ENCODE measurements at places on chromosomes 12 and 14.

DNA sequence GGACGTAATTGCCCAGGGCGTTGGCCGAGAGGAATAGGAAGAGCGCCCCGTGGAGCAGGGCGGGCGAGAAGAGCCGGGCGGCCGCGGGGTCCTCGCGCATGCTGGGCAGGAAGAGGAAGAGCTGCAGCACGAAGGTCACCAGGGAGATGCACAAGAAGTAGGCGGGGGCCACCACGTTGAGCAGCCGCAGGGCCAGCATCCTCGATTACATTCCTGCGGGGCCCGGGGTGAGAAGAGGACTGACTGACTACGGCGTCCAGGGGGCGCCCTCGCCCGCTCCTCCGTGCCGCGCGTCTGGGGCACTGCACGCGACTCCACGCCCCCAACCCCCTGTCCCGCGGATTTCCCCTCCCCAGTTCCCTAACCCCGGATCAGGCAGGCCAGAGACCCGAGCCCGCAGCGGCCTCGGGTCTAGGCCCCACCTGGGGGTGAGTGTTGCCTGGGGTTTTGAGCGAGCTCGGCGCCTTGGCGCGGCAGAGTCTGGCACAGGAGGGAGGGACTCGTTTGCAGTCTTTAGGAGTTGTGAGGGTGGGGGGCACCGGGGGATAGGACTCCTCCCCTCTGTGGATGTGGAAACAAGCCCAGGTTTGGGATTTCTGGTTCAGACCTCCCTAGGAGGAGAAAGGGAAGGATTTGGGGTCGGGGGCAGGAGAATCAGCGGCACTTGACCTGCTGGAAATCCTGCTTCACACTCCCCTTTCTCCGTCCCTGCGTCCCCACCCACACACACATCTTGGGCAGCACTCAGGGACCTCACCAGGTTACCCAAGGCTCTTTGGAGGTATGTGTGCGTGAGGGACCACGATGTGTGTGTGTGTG lies 1.8 kb downstream of the ZDHHC22 start:
- peak; percentile 44 for DNase-seq

DNA sequence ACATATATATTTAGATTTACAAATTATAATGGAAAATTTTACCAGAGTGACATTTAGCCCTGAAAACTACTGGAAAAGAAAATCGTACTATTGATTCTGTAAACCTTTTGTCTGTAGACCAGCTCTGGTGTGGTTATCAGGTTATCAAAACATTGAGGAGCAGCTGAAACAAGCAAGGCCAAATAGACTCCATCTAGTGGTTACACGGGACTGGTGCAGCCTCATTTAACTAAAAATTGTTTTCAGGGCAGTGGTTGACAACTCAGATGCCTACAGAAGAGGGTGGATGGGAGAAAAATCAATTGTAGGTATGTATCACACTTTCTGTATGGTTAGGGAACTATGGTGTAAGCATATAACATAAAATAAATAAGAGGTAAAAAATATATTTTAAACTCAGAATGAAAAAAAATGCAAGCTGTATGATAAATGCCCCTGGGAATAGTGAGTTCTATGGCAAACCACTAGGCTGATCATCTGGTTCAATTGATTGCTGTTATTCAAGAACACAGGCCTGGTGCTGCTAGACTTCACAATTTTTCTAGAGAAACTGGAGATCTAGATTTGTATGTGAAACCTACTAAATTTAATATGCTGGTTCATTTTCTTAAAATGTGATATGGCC lies 51.2 kb downstream of the ACSS3 start:
- peak; percentile 43 for DNase-seq

GRCh38 chr12:45575823-45576475 lies 153.6 kb upstream of the ARID2 start:
- no peak for DNase-seq

GRCh38 chr12:22687361-22688076 lies 62.5 kb downstream of the ETNK1 start:
- peak; percentile 63 for DNase-seq

- DNase-seq: no peak
Measured at GRCh38 chr12:83473408-83474095, 786.8 kb downstream of the TMTC2 start.

- DNase-seq: no peak
Measured at GRCh38 chr12:116672010-116672409, 65.9 kb downstream of the SPRING1 start.

DNA sequence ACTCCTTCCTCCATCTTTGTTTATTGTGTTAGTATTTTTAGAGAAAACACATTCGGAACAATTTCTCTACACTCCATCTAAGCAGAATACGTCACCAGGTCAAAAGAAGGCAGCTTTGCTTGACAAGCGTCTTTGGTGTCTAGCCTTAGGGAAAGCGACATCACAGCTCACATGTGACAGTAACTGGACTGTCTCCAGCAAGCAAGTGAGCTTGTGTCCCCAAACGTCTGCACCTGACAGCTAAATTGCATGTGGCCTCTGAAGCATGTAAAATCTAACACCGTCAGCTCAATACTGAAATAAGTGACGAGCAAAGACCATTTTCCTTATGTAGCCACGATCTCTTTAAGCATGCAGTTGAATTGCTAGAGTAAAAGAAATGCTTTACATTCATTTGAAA lies 509.8 kb downstream of the GLT1D1 start:
- no peak for DNase-seq

DNA sequence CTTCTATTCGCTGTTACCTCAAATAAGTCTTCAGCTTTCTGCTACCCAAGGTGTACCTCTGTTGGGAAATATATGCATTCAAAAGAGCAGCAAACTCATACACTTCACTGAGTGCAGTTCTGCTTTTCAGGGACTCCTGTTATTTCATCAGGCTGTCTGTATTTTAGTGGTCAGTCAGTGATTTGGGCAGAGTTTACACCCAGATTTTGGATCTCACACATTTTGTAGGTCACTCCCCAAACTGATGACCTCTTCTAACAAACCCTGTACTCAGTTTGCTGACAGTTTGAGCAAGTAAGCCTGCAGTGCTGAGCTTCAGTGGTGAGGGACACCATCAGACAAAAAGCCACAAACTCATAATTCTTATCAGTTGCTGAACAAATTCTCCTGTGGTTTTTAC lies 8.2 kb upstream of the WASHC4 start:
- no peak for DNase-seq

DNA sequence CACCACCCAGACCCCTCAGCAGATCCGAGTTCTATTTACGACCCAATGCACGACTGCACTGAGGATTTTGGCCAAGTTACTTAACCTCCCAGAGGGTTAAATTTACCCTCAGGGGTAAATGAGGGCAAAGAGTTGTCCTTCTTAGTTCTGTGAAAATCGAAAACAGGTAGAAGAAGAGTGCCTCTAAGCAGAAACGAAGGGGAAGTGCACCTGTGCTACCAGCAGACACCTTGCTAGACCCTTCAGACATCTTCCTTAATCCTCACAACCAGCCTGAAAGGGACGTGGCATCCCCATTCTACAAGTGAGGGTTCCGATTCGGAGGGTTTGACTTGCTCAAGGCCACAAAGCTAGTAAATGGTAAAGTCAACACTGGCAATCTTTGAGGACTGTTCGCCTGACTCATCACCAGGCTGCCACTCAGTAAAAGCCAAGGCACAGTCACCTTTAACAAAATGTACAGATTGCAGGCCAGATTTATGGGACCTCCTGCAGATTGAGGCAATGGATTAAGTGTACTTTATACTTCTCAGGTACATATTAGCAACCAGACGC lies 1.6 kb downstream of the GSG1 start:
- peak; percentile 56 for DNase-seq

GRCh38 chr12:81502912-81503695 lies 256.0 kb downstream of the PPFIA2 start:
- peak; percentile 38 for DNase-seq

DNA sequence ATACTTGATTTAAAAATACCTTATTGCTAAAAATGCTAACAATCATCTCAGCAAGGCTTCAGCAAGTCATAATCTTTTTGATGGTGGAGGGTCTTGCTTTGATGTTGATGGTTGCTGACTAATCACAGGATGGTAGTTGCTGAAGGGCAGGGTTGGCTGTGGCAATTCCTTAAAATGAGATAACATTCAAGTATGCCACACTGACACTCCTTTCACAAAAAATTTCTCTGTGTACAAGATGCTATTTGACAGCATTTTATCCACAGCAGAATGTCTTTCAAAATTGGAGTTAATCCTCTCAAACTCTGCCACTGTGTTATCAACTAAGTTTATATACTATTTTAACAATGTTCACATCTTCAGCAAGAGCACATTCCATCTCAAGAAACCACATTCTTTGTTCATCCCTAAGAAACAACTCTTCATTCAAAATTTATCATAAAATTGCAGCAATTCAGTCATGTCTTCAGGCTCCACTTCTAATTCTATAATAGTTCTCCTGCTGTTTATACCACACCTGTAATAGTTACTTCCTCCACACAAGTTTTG lies 16.1 kb downstream of the SCAF11 start:
- DNase-seq: peak; percentile 37

GRCh38 chr14:22598896-22599244 lies 770 bp downstream of the ABHD4 start:
- peak; percentile 63 for DNase-seq

DNA sequence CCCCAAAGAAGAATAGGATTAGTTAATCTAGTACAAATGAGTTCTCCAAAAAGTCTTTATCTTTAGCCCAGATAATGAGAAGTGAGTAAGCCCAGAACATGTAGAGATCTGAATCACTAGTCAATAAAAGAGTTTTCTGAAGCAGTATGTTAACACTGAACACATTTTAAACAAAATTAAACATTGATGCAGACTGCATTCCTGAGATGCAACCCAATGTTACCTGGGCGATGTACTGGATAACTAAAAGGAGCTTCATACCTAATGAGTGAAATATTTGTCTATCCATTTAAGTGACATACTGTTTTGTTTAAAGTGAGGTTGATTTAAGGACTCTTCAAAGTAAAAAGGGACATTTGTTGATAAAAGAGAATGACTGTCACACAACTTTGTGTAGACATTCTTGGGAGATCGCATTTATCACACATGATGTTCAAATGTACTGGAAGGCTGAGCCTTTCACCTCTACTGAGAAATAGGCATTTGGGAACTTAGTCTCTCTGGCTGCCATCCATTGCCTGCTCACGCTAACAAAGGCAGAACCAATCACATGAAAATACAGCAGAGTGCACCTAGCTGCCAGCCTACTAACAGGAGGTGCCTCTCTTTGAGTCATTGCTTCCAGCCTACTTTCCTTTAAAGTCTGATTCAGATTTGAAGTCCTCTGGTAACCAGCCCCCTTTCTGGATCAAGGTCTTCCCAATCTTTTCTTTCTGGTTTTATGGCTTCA lies 287.7 kb downstream of the BTG1 start:
- no peak for DNase-seq

GRCh38 chr12:65649126-65649525 lies 175.2 kb upstream of the HMGA2 start:
- DNase-seq: peak; percentile 96

GRCh38 chr12:87439990-87440827 lies 589.0 kb downstream of the C12orf50 start:
- DNase-seq: peak; percentile 74

- peak; percentile 47 for DNase-seq
Measured at GRCh38 chr14:21748869-21749303, 75.3 kb upstream of the OR4E1 start.

- DNase-seq: no peak
Measured at GRCh38 chr12:9109213-9109522, 6.6 kb downstream of the A2M start.

GRCh38 chr12:90076851-90077319 lies 368.2 kb upstream of the ATP2B1 start:
- no peak for DNase-seq

DNA sequence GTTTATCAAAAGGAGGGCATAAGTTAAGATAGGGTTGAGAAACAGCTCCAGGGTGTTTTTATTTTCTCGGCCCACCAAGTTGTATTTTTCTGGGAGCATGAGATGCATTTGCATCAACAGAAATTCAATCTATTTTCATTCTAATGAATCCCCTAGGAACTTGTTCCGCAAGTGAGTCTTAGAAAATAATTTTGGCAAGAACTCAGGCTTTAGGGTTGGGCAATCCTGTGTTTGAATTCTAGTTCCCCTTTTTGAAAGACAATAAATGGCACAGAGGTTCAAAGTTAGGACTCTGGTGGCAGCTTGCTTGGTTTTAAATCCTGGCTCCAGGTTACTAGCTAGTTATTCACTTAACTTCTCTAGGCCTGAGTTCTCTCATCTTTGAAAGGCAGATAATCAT lies 23.7 kb downstream of the SLC5A8 start:
- no peak for DNase-seq

GRCh38 chr12:71671816-71672215 lies 7.7 kb downstream of the THAP2 start:
- no peak for DNase-seq

GRCh38 chr14:56193347-56193746 lies 75.1 kb downstream of the PELI2 start:
- no peak for DNase-seq

- no peak for DNase-seq
Measured at GRCh38 chr12:106132175-106133135, 6.3 kb downstream of the NUAK1 start.

- peak; percentile 8 for DNase-seq
Measured at GRCh38 chr14:79949906-79950305, 261.4 kb downstream of the DIO2 start.

- DNase-seq: no peak
Measured at GRCh38 chr12:132488127-132489077, 1.5 kb upstream of the FBRSL1 start.

GRCh38 chr12:8905546-8905945 lies 8.8 kb upstream of the PHC1 start:
- DNase-seq: no peak

DNA sequence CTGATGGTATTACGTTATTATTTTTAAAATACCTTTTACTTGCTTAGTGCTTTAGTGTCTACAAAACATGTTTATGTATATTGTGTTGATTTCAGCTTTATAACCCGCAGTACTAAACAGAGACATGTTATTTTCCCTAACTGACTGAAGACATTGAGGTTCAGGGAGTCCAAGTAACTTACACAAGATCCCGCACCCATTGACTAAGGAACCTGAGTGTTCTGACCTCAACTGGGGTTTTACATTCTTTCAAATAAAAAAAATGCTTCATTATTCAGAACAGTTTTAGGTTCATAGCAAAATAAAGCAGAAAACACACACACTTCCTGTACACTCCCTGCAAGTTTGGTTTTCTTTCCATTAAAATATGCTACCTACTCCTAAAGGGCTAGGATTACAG lies 60.4 kb upstream of the METAP2 start:
- DNase-seq: peak; percentile 26

- peak; percentile 55 for DNase-seq
Measured at GRCh38 chr14:78162202-78162601, 8.0 kb upstream of the NRXN3 start.

DNA sequence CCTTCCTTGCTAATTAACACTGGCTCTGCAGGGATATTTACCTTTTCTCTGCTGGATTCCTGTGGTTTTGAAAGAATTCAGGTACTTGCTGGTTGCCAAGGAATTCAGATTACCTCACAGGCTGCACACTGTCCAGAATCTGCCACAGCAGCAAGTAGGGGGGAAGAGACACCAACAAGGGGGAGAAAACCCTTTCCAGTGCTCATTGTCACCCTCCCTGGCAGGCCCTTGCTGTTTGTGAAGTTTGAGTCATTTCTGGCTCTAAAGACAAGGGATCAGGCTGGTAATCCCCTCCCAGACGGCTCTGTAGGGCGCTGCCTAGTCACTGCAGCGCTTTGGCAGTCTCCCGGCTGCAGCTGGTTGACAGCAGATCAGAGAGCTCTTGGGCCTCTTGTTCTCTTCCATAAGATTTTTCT lies 50.8 kb downstream of the TTLL5 start:
- peak; percentile 83 for DNase-seq

Data from EL (cell line).